ENCODE measurements at places on chromosomes 3 and 15.

- no peak for DNase-seq
These were observed 33.9 kb downstream of the HDAC11 start for GRCh38 chr3:13513913-13514517.

GRCh38 chr15:101697488-101697887 is 26.8 kb downstream of the TARS3 start:
- DNase-seq, result no peak

DNA sequence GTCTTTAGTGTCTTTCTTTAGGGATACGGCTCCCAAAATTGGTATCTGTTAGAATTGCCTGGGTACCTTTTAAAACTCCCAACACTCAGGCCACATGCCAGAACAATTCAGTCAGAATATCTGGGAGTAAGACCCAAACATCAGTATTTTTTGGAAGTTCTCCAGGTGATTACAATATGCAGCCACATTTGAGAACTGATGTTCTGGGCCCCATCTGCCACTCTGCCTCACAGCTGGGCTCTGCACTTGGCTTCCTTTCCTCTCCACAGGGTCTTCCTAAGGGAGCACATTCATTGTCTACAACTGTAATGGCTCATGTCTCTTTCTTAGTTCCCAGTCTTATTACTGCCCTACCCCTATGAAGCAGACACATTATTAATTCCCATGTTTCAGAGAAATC is 394.5 kb downstream of the MFSD1 start:
- no peak for DNase-seq

DNA sequence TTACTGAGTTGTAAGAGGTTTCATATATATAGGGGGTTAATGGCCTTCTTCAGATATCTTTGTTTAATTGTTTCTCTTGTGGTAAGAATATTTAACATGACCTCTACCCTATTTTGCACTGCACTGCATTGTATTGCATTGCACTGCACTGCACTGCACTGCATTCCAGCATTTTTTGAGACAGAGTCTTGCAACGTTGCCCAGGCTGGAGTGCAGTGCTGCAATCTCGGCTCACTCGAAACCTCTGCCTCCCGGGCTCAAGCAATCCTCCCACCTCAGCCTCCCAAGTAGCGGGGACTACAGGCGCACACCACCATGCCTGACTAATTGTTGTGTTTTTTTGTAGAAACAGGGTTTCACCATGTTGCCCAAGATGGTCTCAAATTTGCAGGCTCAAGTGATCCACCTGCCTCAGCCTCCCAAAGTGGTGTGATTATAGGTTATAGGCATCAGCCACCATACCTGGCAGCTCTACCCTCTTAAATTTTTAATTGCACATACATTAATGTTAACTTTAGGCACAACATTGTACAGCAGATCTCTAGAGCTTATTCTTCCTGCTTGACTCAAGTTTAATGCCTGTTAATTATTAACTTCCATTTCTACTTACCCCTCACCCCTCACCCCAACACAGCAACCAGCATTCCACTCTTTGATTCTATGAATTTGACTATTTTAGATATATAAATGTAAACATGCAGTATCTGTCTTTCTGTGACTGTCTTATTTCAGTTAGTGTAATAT is 38.4 kb downstream of the NEDD4 start:
- DNase-seq, result no peak

- peak; percentile 21 for DNase-seq
These were observed 317.3 kb downstream of the TLE3 start for GRCh38 chr15:69780374-69780773.

- DNase-seq, result no peak
These were observed 45.7 kb upstream of the ABI3BP start for GRCh38 chr3:101038880-101039279.

- no peak for DNase-seq
These were observed 28.6 kb downstream of the LRTM1 start for GRCh38 chr3:54899273-54899672.
